ENCODE measurements at places on chromosomes 1 and 21.

DNA sequence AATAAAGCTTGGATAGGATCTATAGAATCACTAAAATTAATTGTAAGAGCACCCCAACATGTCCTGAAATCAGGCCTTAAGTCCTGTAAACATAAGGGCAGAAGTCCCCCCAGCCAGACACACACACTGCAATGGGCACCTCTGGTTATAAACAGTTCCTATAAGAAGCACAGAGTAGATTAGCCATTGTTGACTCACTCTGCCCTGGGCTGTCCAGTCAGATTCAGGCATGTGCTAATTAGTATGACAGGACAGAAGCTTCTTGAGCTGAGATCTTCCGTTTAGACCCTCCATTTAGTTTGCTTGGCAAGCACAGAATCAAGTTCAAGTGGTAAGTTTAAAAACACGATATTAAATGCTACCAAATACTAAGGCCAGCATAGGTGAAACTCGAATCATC, 11.8 kb upstream of the DENND1B start:
- DNase-seq, result no peak

DNA sequence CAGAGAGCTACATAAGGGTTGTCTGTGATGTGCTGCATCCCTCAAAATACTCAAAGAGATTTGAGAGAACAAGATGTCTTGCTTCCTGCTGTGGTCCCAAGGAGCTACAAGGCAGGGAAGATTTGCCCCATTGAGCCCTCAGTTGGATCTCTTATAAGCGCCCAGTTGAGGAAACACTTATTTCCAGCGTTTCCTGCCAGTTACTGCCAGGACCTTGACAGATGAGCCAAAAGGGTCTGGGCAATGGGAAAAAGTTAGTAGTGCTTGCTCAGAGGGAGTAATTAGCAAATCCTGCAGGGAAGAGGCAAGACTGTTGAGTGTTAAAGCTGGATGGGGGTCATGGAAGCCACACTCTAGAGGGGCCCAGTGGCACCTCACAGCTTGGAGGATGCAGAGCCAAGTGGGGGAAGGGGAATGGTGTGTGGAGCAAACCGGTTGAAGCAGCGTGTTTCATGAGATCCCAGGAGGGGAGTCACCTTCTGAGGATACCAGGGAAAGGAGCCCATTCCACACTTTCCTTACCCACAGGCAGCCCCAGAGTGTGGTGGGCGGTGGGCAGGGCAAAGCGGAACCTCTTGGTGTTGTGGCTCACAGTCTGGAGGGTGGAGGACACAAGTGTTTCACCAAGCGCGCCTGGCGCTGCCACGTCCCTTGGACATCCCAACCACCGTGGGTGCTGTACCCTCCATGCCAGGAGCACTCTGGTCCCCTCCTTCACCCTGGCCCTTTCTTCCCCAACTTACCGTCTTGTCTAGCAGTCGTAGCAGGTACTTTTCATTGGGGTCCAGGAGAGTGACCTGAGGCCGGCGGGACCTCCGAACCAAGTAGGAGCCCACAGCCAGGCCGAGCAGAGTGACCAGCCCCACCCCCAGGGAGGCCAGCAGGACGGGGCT, 805 bp downstream of the CYB5R1 start:
- DNase-seq, result no peak

DNA sequence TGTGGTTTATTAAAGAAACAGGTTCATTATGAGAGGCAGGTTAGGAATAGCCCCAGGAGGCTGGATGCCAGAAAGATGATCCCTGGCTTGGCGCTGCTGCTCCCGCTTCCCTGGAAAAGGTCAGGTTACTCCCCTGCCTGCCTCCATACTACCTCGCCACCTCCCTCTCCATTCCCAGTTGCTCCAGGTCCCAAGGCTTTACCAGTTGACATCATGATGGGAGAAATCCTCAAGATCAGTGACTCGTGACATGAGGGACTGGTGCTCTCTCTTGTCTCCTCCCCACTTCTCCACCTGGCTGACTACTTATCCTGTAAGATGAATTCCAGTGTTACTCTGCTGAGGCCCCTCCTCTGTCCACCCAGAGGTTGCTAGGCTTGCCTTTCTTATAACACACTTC, 19.7 kb downstream of the VASH2 start:
- peak; percentile 70 for DNase-seq

DNA sequence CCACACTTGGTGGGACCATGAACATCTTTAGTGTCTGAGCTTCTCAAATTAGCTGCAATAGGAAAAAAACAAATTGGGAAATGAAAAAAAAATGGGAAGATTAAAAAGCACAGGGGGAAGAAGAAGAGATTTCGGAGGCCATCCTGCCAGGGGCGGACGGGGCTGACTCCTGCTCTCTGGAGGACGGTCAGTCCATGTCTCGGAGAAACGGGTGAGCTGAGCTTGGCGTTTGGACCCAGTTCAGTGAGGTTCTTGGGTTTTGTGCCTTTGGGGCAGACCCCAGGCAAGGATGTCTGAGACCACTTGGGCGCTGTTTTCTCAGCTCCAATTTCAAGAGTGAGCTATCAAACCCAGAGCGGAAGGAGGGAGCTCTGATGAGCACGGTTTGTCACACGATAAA, 123.9 kb downstream of the PRDM2 start:
- DNase-seq, result no peak

DNA sequence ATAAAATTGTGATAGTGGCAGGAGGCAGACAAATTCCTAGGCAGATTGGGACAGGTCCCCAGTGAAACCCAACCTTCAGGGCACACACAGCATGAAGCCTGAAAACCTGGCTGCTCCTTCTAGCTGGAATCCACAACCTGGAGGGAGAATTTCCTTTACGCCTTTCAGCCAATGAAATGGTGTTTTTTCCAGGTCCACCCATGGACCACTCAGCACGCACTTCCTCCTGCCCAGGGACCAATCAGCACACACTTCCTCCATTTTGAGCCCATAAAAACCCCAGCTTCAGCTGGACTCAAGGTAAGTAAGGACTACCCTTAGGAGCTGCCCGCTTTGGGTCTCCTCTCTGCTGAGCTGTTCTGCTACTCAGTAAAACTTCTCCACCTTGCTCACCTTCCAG, 120.1 kb downstream of the AKT3 start:
- no peak for DNase-seq

- no peak for DNase-seq
Measured at GRCh38 chr1:204335533-204335932, 24.2 kb downstream of the PLEKHA6 start.

- DNase-seq, result no peak
Measured at GRCh38 chr1:82392946-82393345, 592.2 kb downstream of the ADGRL2 start.

DNA sequence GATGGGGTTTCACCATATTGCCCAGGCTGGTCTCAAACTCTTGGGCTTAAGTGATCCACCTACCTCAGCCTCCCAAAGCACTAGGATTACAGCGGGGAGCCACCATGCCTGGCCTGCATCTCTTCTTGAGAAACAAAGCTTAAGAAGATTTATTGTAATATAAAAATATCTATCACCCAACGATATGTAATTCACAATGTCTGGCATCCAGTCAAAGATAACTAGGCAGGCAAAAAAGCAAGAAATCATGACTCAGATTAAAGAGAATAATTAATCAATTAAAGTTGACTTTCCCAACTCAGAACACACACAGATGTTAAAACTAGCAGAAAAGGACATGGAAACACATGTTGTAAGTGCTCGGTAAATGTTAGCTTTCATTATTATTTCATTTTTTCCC, 26.5 kb upstream of the POU2F1 start:
- DNase-seq, result no peak

DNA sequence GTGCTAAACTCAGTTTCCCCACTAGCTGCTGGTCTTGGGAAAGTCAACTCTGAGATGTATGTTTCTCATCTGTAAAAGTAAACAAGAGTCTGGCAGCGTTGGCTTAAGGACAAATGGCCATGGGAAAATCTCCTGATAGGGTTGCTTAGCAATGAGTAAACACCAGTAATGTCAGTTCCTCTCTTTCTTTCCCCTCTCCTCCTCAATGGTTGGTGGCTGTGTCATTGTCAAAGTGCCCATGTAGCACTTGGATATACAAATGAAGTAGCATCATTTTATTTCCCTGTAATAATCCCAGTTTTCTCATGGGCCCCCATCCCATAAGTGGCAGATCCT, 2.2 kb upstream of the FYB2 start:
- DNase-seq, result peak; percentile 30

DNA sequence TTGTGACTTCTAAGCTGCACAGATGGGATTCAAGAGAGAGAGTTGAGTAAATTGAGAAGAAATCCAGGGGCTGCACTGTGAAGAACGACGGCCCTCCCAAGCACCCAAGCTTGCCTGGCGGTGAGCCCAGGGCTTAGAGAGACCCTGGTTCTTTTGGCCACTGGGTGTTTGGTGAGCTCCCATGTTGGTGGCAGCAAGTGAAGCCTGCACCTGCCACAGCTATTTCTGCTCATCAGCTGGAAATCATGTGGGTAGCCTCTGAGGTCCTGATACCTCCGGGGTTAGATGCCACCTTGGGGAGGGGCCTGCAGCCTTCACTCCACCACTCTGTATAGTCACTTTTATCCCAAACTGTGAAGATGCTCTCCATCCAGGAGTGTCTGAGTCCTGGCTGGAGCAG, 6.2 kb upstream of the BTG2 start:
- DNase-seq, result no peak

- no peak for DNase-seq
Measured at GRCh38 chr1:222976453-222976852, 161.6 kb downstream of the DISP1 start.

DNA sequence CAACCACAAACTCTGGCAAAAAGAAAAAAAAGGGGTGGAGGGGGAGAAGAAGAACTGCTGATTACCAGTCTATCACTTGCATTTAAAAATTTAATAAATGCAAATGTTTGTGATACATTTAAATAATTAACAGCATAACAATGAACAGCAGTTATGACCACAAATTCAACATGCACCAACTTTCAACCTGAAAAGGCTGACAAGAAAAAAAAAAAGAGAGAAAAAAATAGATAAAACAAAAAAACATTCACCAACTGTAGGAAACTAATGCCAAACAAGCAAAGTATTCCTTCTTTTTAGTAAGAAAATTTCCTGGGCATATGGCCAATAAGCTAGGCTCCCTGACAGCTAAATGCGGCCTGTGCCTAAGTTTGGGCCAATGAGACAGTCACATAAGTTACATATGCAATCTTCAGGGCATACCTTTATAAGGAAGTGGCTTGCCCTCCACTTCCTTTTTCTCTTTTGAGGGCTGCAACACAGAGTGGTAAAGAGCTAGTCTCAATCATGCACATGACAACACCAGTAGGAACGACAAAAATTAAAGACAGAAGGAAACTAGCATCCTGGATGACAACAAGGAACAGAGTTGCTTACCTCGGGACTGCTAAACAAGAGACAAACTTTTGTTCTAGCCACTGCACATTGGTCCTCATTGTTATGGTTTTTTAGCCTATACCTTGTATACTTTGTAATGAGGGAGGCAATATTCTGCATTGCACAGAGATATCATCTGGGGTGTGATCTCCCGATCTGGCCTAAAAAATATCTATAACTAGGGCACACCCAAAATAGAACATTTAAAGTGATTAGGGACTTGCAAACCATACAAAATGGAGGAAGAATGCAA, 24.2 kb upstream of the PHTF1 start:
- no peak for DNase-seq

GRCh38 chr1:154611150-154611862, 3.3 kb upstream of the ADAR start:
- DNase-seq, result no peak

DNA sequence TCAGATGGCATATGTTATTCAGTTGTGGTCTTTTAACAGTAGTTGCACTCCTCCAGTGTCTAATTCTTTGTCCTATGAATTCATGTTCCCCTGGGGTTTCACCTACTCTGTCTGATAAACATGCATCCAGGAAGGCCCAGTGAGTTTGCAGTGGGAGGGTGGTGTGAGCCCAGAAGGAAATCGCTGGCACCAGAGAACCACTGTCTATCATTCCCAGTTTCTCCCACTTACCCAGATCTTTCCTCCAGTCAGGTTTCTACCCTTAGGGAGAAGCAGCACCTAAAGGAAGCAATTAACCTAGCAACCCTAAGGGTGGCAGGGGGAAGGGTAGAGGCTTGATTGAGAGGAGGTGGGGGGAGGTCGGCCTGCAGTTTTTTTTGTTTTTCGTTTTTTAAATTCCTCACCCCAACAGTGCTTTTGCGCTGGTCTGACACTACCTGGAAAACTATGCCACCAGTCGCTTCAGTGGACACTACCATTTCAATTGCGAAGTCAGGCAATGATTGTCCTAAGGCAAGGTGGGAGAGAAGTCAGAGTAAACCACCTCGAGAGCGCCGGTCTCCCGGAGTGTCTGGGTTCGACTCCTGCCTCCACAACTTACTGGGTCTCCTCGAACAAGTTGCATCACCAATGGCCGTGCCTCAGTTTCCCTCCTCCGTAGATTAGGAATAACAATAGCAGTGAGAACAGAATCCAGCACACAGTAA, 766 bp upstream of the SLC44A3 start:
- DNase-seq, result no peak

DNA sequence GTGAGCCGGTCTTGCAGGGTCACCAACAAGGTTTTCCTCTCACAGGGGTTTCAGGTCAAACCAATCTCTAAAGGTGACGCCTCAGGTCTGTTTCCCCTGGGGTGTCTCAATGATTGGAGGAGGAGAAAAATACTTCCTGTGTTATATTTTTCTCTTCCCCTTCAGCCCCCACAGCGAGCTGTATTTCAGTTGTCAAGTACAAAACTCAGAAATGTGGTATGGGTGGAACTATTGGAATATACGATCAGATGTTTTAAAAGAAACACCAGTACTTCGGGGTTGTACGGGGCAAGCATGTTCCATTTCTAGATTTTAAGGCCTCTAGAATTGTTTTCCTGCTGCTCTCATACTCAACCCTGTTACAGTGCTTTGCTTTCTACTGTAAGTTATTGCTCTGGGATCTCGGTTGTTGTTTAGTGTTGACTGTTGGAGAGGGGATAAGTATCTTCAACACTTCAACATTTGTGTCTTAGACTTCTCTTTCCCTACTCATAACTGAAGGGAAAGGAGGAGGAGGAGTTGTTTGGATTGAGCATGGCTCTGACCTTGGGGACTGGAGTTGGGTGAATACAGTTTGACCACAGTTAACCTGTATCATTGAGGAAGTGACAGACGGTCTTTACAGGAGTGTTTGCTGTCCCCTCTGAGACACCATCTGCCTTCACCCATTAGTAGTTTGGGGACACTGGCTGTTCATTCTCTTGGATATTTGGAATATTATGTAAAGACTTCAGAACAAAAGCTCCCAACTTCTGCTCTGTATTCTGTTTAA, 2.0 kb downstream of the MAPKAPK2 start:
- DNase-seq, result no peak

DNA sequence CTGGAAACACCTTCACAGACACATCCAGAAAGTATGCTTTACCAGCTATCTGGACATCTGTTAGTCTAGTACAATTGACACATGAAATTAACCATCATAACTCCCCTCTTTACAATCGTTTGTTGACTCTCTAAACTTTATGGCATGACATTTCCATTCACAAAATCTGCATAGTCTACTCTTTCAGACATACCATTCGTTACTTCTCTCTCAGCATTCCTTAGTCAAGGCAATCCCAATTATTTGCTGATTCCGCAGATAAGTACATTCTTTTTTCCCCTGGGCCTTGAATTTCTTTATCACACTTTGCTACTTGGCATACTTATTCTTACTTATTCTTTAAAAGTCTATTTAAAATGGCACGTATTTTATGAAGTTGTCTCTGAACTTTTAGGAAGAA, 15.1 kb upstream of the CRB1 start:
- no peak for DNase-seq

- DNase-seq, result no peak
Measured at GRCh38 chr1:28412731-28413130, 43.2 kb downstream of the PHACTR4 start.
